ENCODE measurements at places on chromosomes 3 and 15.

- DNase-seq = no peak
These were observed 46.2 kb downstream of the NOX5 start for GRCh38 chr15:69060744-69061143.

- no peak for DNase-seq
These were observed 94.7 kb downstream of the IL5RA start for GRCh38 chr3:3015185-3016089.

- no peak for DNase-seq
These were observed 79.4 kb downstream of the AAGAB start for GRCh38 chr15:67174864-67175573.

DNA sequence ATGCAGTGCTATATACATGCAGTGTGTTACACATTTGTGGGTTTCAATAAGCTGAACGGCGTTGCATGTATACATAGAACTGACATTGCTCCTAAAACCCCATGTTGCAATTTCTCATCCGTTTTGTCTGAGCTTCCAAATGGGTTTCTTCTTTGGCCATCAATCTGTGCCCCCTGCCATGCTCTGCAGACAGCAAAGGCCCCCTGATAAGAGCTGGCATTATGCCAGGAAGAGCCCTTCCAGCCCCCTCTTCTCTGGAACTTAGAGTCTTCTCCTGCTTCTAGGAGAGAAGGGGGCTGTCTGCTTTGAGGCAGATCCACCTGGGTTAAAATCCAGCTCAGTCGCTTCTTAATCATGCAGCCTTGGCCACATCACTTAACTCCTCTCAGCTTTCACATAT lies 254.0 kb downstream of the SLCO3A1 start:
- no peak for DNase-seq
